ENCODE measurements at places on chromosomes 12 and 14.

GRCh38 chr12:28578833-28579252 lies 388.6 kb downstream of the CCDC91 start:
- DNase-seq, result peak; percentile 8

DNA sequence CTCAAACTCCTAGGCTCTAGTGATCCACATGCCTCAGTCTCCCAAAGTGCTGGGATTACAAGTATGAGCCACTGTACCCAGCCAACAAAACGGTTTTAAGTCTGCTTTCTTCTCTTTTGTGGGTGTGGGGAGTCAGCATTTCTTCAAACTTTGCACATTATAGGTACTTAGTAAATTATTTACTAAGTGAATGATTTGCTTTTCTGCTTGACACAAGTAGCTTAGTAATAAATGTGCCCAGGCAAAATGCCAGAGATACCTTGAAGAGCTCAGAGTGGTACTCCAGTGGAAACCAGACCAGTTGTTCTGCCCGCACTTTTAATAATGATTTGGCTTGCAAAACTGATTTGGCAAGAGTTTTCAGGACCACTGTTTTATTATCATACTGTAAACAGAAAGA lies 15.0 kb downstream of the DEPDC4 start:
- DNase-seq, result no peak

DNA sequence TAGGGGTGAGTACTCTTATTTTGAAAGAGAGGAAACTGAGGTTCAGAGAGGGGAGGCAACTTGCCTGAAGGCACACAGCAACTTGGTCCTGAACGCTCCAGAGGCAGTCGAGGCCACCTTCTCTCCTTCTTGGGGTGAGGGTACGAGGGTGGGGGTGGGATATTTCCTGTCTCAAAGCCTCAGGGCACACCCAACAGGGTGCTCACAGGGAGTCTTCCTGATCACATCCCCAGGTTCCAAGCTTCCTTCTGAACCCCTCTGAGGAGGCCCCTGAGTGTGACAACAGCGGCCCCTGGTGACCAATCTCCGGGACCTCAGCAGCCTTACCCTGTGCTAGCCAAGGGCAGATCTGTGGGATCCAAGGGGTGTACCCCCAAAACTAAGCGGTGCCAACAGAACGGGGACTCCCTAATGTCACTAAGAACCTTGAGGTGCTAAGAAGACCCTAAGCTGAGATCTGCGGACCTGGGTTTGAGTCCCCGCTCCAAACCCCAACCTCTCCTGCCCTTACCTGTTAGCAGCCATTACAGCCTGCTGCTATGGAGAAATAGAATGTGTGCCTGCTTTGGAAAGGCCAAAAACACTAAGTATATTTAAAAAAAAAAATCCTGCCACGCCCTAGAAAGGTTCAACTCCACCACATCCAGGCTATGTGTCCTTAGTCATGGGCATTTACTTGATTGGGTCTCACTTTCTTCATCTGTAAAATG lies 57.9 kb downstream of the TRPV4 start:
- peak; percentile 78 for DNase-seq

- DNase-seq, result no peak
Observed at GRCh38 chr14:92781350-92781749, 12.8 kb upstream of the GOLGA5 start.

GRCh38 chr12:31536672-31537071 lies 54.3 kb downstream of the DENND5B start:
- DNase-seq, result no peak

DNA sequence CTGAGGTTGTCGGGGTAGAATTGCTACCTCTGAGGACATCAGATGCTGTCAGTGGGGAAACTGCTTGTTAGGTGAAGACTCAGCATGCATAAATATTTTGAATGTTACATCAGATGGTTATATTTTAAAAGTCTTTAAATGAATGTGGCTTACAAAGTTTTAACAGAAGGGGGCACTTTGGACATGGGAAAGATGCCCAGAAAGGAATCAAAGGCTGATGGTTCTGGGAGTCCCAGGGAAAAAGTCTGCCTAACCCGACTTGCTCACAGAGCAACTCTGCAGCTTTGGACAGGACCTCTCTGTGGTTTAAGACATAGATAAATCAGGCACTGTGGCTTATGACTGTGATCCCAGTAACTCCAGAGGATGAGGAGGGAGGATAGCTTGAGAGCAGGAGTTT lies 474.9 kb downstream of the ATP23 start:
- DNase-seq, result no peak

- DNase-seq, result peak; percentile 38
Observed at GRCh38 chr14:61346221-61346620, 24.8 kb downstream of the PRKCH start.

GRCh38 chr14:37171678-37172023 lies 755 bp downstream of the SLC25A21 start:
- DNase-seq, result no peak

- no peak for DNase-seq
Observed at GRCh38 chr14:73889376-73889775, 2.7 kb downstream of the ZNF410 start.

DNA sequence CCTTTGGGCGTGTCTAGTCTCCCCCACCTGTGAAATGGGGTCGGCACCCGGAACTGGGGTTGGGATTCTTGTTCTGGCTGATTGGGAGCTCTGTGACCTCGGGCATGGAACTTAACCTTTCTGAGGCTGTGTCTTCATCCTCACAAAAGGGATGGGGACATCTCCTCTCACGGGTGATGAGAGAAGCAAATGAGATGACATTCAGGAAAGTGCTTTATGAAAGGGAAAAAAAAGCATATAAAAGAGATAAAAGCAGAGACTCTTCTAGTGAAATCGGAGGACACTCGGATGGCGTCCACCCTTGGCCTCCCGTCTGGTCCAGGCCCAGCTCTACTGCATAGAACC lies 98.9 kb downstream of the LRRC74A start:
- DNase-seq, result no peak

- DNase-seq, result no peak
Observed at GRCh38 chr12:24113701-24114100, 164.2 kb upstream of the SOX5 start.

DNA sequence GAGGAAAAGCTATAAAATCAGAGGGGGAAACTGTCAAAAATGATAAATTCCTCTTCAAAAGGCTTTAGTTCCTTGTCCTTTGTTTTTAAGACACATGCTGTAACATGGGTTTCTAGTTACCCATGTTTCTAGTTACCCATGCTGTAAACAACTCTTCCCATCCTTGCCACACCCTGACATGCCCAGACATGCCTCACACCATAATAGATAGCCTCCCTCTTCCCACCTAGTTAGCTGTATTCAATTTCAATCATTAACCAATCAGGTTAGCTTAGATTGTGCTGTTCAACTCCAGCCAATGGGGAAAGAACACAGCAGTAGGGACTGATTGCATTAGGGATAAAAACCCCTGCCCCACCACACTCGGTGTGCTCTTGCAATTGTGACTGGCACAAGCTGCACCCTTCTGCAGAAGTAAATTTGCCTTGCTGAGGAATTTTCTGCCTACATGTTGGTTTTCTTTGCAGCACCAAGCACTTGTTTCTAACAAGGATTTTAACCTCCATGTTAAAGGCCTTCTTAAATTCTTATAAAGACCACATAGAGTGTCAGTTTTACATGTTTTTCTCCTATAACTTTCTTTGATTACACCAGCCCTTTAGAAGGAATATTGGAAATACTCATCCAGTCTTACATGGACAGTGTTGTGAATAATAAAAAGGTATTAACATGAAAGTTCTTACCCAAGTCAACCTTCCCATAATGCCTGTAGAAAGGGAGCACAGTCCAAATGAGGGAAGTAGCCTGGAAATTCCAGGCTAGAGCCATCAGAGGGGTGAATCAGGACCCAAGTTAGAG lies 32.5 kb upstream of the LALBA start:
- DNase-seq, result no peak

DNA sequence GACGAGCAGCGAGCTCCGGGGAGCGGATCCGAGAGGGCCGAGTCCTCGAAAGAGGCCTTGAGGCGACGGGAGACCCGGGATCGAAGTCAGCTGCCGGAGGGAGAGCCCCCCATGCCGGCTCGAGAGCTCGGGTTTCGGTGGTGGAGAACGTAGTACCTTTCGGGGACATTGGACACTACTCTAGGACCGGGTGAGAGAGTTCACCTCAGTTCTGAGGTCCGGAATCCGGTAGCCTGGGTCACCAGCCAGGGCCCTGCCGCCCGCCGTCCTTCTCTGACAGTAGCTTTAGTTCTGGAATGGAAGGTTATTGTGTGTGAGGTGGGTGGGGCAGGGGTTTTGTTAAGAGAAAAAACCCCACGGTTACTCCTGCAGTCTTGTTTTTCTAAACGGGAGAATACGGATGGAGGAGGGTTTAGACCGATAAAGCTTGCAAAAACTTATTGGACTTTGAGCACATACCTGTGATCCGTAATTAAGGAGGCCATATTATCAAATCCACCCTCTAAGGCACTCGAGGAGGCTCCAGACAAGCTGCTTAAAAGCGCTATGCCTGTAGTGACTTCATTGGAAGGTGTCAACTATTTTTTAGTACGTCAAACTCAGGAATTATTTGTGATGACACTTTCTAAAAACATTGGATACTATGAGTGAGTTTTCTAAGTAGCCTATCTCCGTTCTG lies 765 bp downstream of the SCYL2 start:
- DNase-seq, result peak; percentile 4

DNA sequence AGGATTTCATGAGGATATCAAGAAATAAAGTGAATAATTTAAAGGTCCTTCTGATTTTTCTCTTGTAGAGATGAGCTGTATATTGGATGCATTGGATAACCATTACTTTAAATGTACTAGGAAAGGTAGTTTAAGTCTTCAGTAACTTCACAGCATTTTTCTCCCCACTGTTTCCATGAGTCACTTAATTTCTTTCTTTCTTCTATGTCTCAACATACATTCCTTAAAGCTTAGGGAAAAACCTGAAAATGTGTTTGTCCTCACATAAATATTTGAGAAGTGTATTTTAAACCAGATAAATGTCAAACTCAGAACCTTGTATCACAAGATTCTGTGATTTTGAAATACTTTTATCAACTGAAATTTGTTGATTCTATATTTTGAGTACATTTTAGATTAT lies 1970.2 kb upstream of the FLRT2 start:
- no peak for DNase-seq

DNA sequence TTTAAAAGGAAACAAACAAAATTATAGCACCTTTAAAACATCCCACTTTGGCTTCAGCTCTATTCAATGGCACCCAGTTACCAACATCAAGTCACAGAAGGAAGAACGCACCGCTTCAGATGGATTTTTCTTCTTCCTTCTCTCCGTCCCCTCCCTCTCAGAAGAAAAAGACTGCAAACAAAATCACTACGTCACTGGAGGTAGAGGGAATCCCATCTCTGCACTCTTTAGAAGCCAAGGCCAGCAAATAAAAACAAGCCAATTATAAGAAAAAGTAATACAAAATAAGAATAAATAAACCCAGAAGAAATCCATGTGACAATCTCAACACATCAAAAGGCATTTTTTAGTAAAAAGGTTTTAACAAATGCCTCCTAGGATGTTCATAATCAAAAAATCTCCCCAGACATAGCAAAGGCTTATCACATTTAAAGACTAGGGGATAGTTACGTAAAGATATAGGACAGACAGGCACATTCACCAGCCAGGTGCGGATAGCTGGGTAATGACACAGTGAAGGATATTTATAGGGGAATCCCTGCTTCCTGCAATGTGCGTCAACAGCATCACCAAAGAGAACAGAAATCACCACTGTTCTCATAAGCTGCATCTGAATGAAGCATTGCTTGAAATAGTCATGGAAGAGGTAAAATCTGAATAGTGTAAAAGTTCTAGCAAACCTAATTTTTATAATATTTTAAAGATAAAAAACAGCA lies 89.4 kb downstream of the R3HDM2 start:
- no peak for DNase-seq

DNA sequence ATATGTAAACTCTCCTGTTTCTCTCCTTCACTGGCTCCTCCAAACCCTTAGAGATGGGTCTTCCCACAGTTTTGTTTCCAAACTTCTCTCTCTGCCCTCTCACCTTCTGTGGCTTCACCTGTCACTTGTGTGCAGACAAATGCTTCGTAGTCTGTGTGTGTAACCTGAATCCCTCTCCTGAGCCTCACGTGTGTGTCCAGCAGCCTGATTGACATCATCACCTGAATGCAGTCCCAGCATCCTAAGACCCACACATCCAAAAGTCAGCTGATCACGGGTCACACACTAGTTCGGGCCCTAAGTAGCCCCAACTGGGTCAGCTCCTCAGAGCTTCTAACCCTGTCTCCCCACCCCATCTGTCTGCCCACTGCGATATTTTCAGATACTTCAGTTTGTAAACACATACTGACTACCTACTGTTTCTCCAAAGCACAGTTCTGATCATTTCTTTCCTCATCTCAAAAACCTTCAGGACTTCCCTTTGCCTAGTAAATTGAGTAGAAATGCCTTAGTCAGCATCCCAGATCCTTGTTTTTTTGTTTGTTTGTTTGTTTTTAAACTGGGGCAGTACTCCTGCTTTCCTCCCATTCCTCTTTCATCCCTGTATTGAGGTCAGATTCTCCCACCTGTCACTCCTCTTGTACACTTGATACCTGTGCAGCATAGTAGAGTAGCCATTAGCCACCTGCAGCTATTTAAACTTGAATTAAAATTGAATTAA lies 23.7 kb downstream of the FNTB start:
- no peak for DNase-seq

- no peak for DNase-seq
Observed at GRCh38 chr12:87238466-87238865, 790.7 kb downstream of the C12orf50 start.

DNA sequence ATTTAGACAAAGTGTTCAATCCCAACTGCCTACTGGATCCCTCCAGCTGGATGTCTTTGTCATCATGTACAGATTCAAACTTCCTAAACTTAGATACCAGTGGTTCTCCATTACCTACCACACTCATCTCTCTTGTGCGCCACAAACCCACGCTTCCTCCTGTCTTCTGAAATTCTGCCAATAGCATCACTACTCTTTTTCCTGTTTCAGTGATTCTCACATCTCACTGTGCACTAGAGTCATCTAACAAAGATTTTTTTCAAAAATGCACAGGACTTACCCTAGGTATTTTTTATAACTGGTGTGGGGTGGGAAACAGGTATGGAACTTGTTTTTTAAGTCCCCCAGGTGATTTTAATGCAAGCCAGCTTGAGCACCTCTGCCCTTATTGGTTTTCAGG lies 5.9 kb downstream of the PSMB5 start:
- no peak for DNase-seq

DNA sequence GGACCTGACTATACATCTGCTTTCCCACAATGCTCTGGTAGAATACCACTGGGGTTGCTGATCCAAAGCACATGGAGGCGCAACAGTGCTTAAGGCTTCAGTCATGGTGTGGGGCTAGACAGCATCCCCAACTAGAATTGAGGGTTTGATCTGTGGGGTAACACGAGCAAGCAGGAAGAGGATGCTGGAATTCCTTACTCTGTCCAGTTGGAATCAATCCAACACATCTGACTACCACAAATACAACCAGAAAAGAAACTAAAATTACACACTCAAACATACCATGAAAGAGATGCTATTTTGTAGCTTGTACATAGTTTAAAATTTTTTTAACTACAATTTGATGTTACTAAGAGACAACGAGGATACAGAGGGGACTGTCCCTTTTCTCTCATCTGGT lies 40.4 kb upstream of the GTF2A1 start:
- no peak for DNase-seq
